ENCODE measurements at places on chromosomes 4 and X. TPM values are rescaled to one million over a fixed set of nuclear protein-coding genes. Genes with fewer than 3 reads are reported as not detected.
A peak's percentile ranks its signal among the peaks of the same experiment; 100 is the strongest.

- DNase-seq = no peak
Measured at GRCh38 chrX:31251336-31251735, 179.5 kb upstream of the FTHL17 start.

TCP11X2 gene
- total RNA-seq = not detected

DNA sequence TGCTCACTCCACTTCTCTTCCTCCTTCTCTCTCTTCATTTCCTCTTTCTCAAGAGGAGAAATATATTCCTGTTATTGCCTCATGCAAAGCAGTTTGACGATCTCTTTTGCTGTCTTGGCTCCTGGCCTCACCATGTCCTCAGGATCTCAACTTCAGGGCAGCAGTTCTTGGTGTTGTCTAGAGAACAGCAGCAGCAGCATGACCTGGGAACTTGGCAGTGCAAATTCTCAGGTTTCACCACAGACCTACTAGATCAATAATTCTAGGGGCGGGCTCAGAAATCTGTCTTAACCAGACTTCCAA lies 193.4 kb upstream of the EDNRA start:
- no peak for DNase-seq

DNA sequence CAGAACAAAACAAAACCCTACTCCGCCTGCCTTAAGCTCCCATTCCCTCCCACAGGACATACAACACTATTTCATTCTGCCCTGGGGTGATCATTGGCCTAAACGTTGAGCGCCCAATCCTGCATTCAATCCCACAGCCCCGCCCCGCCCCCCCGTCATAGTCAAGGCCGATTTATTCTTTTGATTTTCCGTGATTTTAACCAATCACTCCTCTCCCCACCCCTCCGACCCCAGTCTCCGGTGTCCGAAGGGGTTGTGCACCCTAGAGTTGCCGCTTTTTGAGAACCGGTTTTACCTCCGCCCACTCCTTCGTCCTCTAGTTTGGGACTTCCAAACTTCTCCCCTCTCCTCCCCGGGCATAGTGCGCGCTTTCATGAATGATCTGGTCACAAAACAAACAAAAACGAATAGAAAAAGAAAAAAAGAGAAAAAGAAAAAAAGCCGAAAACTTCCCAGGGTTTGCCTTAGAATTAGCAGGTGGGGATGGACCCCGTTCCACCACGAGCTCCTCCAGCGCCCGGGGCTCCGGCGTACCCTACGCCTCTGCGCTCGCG lies 446 bp upstream of the UBE2A start:
- no peak for DNase-seq

EREG gene
- 0.05 TPM for total RNA-seq

DNA sequence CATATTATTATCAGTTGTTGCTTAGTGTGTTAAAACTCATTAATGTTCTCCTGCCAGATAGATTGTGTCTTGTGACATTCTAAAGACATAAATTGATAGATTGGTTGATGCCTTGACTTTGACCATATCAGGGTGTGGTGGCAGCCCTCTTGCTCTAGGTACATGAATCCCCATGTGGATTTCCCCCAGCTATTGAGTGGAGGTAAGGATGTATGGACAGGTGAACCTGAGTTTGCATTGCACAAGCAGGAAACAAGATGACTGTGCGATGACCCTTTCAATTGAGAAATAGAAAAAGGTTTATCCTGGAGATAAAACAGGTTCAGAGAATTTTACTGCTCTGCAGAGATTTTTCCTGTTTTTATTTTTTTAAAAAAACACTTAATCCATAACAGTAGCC lies 619.2 kb downstream of the SPRY1 start:
- no peak for DNase-seq

- DNase-seq = no peak
Measured at GRCh38 chr4:5993876-5994811, 24.1 kb downstream of the C4orf50 start.

GUCY1B1 gene
- total RNA-seq = 7.2 TPM

USP26 gene
- total RNA-seq = 0.05 TPM

DNA sequence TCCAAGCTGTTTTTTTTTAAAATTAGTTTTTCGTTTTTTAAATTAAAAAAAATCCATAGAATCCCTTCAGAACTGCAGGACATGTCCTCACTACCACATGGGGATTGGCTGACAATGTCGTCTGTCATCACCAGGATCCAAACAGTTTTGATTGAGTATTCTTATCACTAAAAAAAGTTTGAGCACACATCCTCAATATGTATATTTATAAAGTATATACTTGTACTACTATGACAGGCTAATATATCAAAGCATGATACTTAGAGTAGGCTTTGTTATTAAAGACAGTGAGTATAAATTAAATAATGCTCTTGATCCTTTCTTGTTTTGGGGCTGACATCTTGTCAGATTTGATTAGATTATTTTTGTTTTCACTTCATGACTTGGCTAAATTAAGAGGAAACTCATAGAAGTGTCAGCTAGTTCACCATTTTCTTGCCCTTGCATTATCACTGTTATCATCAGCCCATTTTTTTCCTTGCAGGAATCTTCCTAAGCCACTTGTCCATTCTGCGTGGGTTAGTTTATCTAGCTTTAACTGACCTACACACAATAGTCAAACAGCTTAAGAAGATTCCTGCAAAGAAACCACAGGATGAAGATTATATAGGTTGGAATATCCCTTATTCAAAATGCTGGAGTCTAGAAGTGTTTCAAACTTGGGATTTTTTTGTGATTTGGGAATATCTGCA lies 92.8 kb downstream of the AMMECR1 start:
- no peak for DNase-seq

DNA sequence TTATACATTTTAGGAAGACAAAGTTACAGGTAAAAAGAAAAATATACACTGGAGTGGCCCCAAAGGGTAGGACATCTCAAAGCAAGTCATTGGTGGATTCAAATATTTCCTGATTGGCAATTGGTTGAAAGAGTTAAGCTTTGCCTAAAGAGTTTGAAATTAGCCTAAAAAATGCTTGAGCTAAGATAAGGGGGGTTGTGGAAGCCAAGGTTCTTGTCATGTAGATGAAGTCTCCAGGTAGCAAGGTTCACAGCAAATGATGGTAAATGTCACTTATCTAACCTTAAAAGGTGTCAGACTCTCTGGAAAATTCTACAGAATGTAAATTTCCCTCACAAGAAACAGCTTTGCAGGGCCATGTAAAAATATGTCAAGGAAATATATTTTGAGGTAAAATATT lies 596.7 kb downstream of the FAT4 start:
- DNase-seq = no peak

DNA sequence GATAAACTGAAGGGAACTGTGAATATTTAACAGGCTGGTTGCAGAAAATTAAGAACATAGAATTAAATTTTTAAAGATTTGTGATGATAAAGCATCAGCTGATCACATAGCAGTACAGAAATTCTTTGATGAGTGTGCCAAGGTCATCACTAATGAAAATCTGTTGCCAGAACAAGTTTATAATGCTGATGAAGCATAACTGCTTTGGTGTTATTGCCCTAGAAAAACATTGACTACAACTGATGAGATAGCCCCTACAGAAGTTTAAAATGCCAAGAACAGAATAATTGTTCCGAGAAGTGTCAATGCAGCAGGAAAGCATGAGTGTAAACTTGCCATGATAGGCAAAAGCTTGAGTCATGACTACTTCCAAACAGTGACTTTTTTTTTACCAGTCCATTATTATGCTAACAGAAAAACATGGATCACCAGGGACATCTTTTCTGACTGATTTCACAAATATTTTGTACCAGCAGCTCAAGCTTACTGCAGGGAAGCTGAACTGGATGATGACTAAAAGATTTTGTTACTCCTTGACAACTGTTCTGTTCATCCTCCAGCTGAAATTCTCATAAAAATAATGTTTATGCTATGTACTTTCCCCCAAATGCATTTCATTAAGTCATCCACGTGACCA lies 1136.6 kb downstream of the FAT4 start:
- DNase-seq = no peak

PDE6B gene
- total RNA-seq = 22.5 TPM

GRCh38 chr4:67581913-67582312 lies 23.4 kb downstream of the STAP1 start:
- DNase-seq = no peak

DNA sequence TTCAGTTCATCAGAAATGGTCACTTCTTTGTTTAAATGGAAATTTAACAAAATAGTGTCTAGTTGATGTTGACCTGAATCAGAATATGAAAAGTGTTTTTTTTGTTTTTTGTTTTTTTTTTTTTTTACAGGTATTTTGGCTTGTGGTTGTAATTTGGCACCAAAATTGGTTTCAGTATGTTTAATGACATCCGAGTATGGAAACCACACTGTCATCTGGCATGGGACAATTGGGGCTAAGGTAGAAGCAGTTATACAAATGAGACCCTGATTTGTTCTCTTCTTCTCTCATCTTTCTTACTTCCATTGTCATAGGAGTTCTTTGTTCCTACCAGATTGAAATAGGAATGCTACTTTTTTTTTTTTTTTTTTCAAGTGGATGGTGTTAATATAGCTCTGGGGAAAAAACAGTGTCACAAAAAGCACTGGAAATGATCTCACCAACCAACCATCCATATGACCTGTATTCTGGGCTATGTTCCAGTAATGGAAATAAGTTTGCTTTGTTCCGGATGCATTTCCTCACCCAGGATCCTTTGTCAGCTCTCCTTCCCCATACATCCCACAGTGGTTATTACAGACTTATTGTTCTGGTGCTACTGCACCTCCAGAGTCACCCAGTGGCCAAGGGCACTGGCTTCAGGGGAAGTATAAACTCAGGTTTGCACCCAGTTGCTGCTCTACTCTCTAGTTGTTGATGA lies 95.8 kb downstream of the ATXN3L start:
- DNase-seq = no peak

DNA sequence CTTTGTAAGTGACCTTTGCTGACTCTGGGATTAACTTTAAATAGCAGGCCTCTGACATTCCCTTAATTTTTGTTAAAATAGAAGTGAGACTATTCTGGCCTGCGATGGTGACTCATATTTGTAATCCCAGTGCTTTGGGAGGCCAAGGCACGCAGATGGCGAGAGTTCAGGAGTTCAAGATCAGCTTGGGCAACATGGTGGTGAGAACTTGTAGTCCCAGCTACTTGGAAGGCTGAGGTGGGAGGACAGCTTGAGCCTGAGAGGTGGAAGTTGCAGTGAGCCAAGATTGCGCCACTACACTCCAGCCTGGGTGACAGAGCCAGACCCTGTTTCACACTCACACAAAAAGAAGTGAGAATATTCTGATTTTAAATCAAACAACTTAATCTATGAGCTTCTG lies 27.3 kb downstream of the ZNF330 start:
- no peak for DNase-seq

GRCh38 chrX:24372021-24372763 lies 11.8 kb downstream of the SUPT20HL1 start:
- peak; percentile 2 for DNase-seq

- no peak for DNase-seq
Measured at GRCh38 chr4:123952530-123953274, 556.1 kb downstream of the SPRY1 start.

DNA sequence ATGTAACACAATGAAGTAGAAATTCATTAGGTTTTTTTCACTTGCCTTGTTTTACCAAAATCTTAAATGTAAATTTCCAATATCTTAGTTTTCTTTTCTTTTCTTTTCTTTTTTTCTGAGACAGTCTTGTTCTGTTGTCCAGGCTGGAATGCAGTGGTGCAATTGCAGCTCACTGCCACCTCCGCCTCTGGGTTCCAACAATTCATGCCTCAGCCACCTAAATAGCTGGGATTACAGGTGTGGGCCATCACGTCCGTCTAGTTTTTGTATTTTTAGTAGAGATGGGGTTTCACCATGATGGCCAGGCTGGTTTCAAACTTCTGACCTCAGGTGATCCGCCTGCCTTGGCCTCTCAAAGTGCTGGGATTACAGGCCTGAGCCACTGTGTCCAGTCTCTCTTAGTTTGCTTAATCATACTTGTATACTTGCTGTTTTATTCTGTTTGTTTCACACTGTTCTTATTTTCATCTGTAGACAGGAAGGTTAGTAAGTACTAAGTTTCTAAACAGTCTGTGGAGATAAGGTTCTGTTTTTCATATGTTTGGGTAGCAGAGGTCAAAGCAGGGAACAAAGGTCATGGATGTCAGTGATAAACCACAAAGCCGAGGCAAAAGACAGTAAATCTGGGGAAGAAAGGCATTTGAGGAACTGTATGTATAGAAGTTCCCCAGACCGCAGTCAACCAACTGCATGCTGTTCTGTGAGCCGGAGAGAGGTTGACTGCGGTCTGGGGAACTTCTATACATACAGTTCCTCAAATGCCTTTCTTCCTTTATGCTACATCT lies 129.1 kb downstream of the CBR4 start:
- DNase-seq = no peak

CFAP99 gene
- total RNA-seq = 0.19 TPM

MPP1 gene
- total RNA-seq = 81.4 TPM

DNA sequence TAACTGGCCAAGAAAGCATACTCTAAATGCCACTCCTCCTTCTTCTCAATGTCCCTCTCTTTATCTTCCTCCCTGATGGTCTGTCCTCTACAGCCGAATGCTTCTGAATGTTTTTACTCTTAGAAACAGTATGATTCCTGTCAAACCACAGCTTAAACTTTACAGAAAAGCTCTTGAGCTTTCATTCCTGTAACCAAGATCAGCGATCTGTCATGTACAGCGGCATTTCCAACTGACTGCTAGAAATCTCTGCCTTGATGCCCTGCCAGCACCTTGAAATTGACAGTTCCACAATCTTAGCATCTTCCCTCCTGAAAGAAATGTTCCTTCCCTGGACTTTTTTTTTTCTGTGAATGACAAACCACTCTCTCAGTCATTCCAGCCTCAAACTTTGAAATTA lies 11.5 kb upstream of the GATB start:
- no peak for DNase-seq

- DNase-seq = no peak
Measured at GRCh38 chr4:83964996-83965541, 429.2 kb downstream of the GPAT3 start.

LRCH2 gene
- 1.0 TPM for total RNA-seq

DNA sequence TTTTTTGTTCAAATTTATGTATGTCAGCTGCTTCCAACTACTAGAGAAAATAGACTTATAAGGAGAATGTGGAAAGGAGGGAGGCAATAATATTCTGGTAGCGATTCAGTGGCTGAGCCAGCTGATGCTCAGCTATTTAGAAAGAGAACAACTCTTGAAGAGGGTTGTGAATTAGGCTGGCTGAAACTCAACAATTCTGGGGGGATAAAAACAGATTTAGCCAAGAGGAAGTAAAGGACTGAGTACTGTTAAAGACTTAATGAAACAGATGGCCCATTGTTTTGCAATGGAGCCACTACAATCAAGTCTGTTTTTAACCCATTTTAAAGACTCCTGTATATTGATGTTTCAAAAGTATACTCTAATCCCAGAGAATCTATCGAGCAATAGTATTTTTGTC lies 1058.9 kb downstream of the C4orf33 start:
- DNase-seq = no peak
